ENCODE measurements at places on chromosomes 2 and 18.
A peak's percentile ranks its signal among the peaks of the same experiment; 100 is the strongest.

DNA sequence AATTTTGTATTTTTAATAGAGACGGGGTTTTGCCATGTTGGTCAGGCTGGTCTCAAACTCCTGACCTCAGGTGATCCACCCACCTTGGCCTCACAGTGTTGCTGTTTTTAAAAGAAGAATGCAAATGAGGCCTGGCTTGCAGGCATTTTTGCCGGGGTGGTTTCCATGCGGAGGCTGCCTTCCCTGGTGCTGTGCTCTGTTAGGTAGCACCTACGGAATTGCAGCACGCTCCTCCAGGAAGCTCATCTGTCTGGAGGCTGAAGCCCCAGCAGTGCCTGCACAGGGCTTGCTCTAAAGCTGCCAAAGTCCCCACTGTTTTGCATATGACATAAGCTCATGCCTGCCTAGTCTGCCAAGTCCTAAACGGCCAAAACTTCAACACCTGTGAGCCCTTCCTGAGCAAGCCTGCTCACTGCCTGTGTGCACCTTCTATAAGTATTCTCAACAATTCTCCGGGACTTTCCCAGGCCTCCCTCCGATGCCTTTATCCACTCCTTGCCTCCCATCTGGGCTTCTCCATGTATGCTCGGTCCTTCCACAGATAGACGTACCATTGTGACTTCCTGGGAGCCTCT, 551.3 kb upstream of the RAB6C start:
- no peak for DNase-seq

GRCh38 chr18:65592435-65592834, 158.4 kb upstream of the CDH7 start:
- no peak for DNase-seq

DNA sequence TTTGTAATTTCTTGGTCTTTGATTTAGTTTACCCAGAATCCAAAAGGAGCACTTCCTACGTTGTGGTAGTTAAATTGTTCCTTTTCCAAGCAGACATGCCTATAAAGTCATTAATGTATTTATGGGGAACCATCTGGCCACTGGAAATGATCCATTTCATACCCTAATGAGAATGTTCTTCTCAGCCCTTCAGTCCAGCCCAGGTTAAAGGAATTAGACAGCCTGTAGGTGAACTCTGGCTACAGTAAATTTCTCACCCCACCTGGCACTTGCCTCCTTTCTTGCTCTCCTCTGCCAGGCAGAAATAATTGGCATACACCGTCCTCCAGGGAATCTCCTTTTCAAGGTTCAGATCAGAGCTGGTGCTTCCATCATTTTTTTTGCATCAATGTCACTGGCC, 121.1 kb downstream of the SETBP1 start:
- DNase-seq: no peak

DNA sequence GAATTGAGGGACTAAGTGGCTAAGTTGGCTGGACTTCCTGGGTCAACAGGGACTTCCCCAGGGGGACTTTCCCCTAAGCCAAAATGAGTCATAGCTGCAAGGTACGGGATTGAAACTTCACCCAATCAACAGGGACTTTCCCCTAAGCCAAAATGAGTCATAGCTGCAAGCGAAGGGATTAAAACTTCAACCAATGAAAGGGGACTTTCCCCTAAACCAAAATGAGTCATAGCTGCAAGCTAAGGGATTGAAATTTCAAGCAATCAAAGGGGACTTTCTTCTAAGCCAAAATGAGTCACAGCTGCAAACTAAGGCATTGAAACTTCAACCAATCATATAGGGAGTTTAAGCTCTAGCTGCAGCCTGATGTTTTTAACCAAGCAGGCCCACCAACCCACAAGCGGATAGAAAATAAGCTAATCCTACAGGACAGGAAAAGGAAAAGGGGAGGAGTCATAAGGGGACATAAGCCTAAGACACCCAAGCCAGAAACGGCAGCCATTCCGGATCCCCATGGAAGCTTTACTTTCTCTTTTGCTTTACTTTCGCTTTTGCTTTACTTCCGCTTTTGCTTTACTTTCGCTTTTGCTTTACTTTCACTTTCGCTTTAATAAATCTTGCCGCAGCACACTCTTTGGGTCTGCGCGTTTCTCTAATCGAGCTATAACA, 1375.4 kb upstream of the CELF4 start:
- peak; percentile 87 for DNase-seq

GRCh38 chr2:141316606-141317005, 814.2 kb downstream of the LRP1B start:
- DNase-seq: no peak

- no peak for DNase-seq
Observed at GRCh38 chr2:51025906-51026555, 5.9 kb downstream of the NRXN1 start.

DNA sequence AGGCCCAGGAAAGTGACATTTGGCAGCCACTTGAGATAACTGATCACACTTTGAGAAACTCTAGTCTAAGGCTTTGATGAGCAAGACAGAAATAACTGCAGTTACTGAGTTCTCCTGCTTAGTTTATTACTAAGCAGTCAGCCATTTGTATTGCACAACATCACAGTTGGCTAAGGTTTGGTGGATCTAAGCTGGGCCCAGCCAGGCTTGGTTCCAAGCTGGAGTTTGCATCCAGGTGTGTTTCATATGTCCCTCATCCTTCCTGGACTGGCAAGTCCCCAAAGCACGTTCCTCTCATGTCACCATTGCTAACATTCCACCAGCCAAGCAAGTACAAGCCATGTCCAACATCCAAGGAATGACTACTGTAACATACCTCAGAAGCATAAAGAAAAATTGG, 71.3 kb upstream of the ZNF532 start:
- DNase-seq: no peak

DNA sequence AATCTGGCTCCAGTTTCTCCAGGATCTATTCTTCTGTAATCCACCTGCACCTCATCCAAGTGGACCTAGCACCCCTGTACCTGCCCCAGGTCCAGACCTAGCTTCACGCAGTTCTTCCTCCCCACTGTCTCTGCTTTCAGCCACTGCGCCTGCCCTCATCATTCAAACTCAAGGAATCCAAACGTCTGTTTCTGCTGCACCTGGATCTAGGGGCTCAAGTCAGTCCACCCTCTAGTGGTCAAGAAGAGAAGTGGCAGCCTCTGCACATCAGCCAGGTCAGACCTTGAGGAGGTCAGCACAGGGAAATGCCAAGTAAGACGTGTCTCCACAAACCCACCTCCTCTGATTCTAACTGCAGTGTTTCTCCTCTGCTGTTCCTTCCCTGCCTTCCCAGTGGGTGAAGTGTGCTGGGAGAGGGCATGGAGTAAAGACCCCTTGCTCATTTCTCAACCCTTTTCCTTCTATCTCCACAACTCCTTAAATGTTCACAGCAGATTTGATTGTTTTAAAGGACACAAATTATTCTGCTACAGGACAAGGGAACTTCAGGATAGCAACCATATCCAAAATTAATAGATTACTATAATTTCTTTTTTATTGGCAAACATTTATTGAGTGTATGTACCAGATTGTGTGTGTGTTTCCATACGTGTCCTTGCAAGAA, 8.6 kb upstream of the RNF152 start:
- DNase-seq: peak; percentile 51

- DNase-seq: no peak
Observed at GRCh38 chr18:50424877-50425690, 50.2 kb downstream of the SKA1 start.

DNA sequence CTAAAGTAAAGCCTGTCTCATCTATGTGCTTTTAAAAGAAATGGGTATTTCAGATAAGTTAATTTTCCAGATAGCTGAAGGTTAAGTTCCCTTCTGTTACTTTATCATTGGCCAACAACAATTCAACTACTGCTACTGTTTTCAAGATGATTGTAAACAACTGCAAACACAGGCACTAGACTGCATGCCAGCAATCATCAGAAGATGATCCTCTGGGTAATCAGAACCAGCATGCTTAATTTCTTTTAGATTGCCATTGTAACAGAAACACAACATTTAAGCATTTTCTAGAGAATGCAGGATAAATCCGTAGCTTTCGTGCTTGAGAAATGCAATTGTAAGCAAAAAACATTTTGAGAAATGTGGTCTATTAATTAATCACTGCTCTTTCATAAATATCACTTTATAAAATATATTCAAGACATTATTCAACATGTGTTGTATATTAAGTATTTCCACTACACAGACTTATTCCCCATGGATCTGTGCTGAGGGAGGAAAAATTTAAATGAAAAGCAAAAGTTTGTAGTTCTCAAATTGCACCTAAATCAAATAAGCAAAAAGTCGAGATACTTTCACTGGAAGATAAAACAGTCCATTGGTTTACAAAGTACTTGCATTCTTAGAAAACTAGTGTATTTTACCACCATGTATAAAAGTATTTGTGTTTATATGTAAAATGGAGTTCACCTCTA, 133.7 kb downstream of the ATL2 start:
- DNase-seq: no peak

DNA sequence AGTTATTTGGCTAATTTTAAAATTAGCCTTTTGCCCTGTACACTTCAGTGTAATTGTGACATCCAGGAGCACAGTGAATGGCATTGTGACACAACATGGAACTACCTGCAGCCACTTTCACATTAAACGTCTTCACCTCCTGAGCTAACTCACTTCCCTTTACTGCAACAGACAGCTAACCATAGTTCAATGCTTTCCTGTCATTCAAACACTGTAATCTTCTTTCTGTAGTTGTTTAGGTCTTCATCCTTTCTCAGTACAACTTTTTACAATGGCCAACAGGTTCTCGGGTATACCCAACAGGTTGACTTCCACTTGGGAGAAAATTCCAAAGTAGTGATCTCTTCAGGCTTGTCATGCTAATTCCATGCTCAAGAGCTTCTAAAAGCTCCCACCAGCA, 8.6 kb upstream of the AGPS start:
- no peak for DNase-seq

DNA sequence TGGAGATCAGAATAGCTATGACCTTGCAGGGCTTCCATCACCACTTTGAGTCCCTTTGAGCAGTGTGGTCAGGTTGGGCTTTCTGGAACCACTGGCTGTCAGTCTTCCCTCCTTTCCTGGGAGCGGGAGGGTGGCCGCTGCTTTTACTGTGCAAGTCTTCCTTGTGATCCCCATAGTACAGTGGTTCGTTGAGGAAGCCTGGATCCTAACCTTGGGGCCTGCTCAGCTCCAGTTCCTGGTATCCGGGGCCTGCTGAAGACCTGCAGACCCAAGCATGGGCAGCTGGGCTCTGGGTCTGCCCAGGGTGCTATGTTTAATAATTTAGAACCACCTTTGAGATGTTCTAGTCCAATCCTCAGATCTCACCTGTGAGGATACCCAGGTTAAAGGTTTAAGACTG, 104.2 kb downstream of the CLIP4 start:
- DNase-seq: no peak

GRCh38 chr2:33186937-33187336, 240.2 kb downstream of the LTBP1 start:
- no peak for DNase-seq

- no peak for DNase-seq
Observed at GRCh38 chr18:79385326-79385707, 10.4 kb upstream of the NFATC1 start.

- DNase-seq: peak; percentile 77
Observed at GRCh38 chr2:159903443-159904126, 105.6 kb upstream of the CD302 start.

- no peak for DNase-seq
Observed at GRCh38 chr2:221485503-221485870, 86.6 kb downstream of the EPHA4 start.

DNA sequence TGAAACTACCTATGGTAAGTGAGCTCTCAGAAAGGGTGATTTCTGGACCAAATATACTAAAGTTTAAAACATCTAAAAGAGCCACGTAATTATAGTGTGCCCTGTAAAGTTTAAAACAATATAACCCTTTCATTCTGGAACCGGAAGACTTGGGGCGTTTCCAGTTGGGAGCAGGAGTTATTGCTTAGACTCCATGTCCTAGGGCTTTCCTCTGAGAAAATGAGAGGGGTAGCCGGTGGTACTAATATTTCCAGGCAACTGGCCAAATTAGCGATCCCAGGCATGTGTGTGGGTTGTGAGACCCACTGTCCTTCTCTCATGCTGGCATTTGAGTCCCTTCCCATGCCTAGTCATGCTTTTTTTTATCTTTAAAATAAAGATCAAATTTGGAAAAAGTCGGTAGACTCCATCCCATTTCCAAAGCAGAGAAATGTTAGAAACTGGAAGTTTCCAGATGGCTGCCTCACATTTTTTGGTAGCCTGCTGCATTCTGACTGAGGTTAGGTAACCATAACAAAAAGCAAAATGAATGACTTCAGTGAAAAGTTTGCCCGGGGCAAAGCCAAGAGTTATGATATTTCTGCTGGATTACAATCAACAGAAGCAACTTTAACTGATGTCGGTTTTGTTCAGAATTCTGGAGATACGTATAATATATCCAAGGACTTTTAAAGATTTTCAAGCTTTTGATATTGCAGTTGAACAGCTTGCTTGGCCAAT, 227.4 kb downstream of the SS18 start:
- DNase-seq: no peak

- DNase-seq: no peak
Observed at GRCh38 chr2:58304843-58305242, 63.7 kb upstream of the FANCL start.

GRCh38 chr18:46809145-46809544, 52.3 kb upstream of the ST8SIA5 start:
- DNase-seq: no peak

GRCh38 chr2:217325816-217326215, 466.0 kb upstream of the TNP1 start:
- DNase-seq: no peak

- no peak for DNase-seq
Observed at GRCh38 chr2:143402451-143402850, 273.2 kb downstream of the ARHGAP15 start.

GRCh38 chr2:202479610-202480009, 103.5 kb downstream of the BMPR2 start:
- DNase-seq: no peak

GRCh38 chr18:74392323-74392722, 64.8 kb downstream of the DIPK1C start:
- DNase-seq: no peak

- no peak for DNase-seq
Observed at GRCh38 chr2:226136739-226137138, 662.9 kb downstream of the IRS1 start.

DNA sequence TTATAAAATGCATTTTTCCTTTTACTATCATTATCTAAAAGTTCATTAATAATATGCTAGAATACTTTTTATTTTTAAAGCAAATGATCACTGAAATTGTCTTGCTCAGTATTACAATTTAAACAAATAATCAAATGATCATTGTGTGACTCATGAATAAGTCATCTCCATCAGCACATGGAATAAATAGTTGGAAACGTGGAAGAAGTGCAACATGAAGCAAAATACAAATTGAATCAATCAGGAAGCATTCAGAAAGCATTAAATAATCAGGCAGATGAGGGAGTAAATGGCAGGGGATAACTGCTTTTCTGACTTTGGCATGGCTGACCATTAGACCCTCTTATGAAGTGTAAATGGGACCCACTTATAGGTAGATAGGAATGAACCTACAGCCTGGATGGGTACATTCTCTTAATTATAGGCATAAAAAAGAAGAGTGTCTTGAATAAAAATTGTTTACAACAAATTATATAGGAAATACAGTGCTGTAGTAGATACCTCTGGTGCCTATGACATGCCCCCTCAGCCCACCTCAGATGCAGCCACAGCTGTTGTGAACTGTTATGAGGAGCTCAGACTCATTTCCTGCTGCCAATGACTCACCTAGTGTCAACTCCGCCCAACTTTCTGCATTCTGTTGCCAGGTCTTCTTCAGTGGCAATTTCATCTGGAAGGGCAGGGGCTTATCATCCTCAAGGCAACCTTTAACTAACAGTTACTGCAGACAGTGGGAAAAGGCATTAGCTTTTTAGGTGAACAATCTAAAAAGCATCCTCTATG, 936.0 kb downstream of the TRIB2 start:
- DNase-seq: no peak

Data from CD4-positive, alpha-beta T cell treated with Interleukin-10 for 1 hour (primary cell).